CD8-positive, alpha-beta T cell (primary cell): ENCODE measurements at places on chromosomes 3 and 15.

DNA sequence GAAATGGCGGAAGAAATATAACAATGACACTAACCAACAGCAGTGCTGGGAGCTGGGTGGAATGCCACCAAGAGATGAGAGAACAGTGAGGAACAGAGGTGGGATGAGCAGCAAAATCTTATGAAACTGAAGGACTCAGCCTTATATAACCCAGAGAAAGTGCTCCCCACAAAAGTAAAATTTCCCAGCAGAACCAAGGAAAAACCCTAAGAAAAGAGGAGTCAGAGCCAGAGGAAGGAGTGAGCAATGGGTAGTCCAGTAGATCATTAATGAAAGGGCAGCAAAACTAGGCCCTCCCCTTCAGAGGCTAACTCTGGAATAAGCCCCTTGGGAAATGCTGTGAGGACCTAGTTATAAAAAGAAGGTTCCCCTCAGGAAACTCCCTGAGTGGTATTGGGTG, 24.7 kb upstream of the UBE2E1 start:
- no peak for DNase-seq

- no peak for DNase-seq
Observed at GRCh38 chr15:73727330-73727976, 25.7 kb downstream of the INSYN1 start.

DNA sequence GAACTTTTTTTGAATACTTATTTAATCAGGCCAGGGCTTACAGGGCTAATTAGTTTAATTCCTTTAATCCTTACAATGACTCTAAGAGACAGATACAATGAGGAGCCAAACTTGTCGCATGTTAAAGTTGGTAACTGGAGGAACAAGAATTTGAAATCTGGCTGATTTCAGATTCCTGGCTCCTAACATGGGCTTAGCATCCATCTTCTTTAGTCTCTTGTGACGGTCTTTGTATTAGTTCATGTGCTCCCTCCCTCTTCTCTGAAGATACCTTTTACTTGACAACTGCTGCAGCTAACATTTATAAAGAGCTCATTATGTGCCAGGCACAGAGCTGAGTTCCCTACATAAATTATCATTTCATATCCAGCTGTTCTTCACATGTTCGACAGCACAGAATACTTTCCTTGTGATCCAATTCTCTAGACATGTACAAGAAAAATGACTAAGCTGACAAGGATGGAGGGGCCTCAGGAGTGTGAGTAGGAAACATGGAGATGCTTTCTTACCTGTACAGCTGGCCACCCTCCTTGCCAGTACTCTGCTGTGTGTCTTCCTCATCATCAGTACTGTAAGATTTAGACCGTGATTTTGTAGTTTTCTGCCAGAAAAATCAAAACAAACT, 206.8 kb upstream of the STRIT1 start:
- no peak for DNase-seq

- no peak for DNase-seq
Observed at GRCh38 chr3:151880416-151880690, 6.9 kb downstream of the SUCNR1 start.
